IPS-NIHi11 (cell line): ENCODE measurements at places on chromosomes 1 and 21.

DNA sequence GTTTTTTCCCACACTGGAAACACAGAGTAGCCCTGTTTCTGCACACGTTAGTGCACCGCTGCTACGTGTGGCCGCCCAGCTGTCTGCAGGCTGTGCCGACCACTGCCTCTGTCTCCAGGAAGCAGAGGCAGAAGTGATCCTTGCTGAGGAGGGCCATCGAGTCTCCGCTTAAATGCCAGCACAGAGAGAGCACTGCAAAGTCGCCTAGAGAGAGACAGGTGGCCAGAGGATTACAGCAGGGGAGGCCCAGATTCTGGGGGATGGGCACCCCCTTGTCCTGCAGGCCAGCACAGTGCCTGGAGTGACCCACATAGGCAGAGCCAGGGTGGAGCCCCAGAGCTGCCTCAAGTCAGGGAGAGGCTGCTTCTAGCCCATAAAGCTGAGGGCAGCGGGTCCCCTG, 6.1 kb downstream of the TPRG1L start:
- no peak for DNase-seq

DNA sequence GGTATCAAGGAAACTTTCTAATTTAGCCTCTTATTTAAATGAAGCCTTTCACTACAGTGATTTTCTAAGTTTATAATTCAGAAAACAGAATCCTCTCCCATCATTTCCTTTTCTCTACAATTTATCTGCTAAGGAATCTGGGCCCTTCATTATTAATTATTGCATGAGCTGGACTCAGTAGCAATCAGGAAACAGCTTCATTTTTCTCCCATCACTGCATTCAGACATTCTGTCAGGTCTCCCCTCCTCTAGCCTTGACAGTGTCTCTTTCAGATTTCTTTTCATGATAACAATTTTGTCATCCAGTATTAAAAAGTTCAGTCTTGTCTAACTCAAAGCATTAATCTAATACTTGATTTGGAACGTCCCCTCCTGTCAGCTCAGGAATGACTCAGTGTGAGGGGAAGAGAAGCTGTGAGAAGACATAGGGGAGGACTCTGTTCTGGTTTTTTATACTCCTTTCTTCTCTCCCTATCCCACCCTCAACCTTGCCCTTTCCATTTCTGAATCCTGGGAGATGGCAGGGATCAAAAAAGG, 28.1 kb downstream of the SLC44A5 start:
- DNase-seq, result no peak

GRCh38 chr1:28888915-28889314, 25.5 kb upstream of the EPB41 start:
- DNase-seq, result no peak

DNA sequence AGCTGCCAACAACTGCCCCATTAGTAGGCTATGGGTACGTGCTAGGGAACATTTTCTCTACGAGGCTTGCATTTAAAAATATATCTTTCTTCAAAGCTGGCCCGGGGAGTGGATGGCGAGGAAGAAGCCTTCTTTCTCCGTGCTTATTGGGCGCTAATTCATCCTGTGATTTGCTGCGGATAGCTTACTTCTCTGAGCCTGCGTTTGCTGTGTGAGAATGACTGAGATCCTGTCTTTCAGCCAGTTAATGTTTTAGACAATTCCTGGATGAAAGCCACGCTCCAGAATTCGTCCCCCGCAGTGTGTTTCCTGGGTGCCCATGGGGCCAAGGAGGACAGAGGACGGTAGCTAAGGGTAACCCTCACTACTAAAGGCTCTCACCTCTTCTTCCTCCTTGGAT, 57.8 kb upstream of the TARBP1 start:
- no peak for DNase-seq

DNA sequence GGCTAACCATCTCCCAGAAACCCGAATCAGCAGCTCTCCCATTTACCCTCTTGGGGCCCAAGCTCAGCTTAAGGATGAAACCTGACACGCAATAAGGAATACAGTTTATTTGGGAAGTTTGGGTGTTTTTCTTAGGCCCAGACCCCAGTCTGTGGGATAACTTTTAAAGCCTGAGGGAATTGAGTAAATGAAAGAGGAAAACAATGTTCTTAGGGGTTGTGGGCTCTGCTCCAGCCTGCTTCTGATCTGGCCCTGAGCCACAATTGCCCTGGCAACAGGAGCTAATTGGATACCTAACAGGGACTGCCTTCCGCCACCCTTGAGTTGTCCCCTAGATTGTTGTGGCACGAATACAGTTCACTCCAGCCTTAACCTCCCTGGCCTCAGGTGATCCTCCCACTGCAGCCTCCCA, 20.1 kb downstream of the DYRK3 start:
- no peak for DNase-seq

GRCh38 chr21:24316277-24316922, 1290.9 kb downstream of the MRPL39 start:
- no peak for DNase-seq

- peak; percentile 33 for DNase-seq
These were observed 38.8 kb downstream of the FRRS1 start for GRCh38 chr1:99727575-99728185.

- DNase-seq, result no peak
These were observed 25.5 kb downstream of the PCSK9 start for GRCh38 chr1:55064861-55065263.

DNA sequence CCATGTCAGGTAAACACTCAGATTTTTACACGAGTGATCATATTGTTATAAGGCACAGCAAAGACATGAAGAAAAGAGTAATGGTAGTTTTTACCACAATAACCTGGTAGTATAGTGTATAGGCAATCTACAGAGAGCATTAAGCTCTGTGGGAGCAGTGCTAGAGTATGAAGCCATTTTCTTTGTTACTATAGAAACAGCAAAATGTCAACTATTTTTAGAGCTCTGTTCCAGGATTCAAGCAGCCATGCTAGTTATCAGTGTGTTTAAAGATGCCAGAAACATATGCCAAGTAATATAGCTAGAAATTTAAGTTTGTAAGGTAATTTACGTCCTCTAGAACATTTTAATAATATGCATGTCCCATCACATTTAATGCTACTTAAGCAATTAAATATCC, 77.6 kb upstream of the RGS18 start:
- DNase-seq, result no peak

GRCh38 chr1:212234431-212235395, 50.5 kb upstream of the PPP2R5A start:
- peak; percentile 38 for DNase-seq

DNA sequence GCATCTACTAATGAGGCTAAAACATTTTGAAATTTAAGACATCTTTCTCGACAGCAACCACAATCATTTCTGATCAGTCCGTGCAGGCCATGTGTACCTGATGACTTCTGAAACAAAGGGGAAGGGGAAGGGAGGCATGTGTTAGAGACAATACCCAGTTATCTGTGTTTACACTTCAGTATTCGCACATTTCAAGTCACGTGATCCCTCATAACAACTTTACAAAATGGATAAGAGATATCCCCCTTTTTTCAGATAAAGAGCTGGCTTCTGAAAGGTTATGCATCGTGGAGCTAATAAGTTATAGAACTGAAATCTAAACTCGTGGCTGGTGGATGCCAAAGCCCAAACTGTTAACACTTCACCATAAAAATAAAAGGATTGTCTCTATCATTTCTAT, 175.7 kb downstream of the CHRM3 start:
- DNase-seq, result no peak

DNA sequence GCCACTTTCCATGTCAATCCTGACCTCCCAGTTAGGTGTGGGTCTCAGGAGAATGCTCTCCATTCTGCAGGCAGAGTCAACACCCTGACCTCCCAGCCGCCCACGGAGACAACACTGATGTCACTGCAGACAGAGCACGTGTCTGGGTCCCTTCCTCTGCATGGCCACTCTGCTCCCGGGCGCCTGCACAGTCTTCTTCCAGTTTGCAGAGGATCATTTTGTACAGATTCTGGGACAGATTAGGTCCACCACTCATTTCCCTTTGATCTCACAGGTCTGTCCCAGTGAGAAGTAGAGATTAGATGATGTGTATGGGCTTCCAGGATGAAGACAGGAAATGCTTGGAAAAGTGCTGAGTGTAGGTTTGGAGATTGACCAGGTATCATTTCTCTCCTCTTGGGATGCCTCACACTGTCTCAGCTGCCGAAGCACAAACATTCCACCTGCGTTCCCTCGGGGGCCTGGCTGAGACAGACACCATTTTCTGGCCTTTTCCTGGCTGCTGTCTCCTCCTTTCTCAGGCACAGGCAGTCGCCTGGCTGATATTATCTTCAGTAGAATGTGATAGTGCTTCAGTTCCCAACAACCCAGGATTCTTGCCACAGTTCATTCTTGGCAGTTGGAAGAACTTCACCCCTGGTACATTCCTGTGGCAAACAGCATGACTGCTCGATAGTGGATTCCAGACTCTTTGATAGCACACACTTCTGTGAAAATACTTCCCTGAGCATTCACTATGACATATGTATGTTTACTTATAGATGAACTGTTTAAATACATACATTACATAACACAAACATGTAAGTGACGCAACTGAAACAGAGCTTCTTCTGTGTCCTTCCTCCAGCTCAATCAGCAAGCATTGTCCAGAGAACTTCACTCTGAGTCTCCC, 7.9 kb downstream of the MYBPHL start:
- DNase-seq, result no peak

GRCh38 chr1:77271852-77272580, 9.8 kb upstream of the AK5 start:
- DNase-seq, result no peak

- DNase-seq, result no peak
These were observed 35.8 kb upstream of the IFNGR2 start for GRCh38 chr21:33367309-33367973.

- DNase-seq, result no peak
These were observed 301.7 kb upstream of the PROX1 start for GRCh38 chr1:213685992-213686582.

DNA sequence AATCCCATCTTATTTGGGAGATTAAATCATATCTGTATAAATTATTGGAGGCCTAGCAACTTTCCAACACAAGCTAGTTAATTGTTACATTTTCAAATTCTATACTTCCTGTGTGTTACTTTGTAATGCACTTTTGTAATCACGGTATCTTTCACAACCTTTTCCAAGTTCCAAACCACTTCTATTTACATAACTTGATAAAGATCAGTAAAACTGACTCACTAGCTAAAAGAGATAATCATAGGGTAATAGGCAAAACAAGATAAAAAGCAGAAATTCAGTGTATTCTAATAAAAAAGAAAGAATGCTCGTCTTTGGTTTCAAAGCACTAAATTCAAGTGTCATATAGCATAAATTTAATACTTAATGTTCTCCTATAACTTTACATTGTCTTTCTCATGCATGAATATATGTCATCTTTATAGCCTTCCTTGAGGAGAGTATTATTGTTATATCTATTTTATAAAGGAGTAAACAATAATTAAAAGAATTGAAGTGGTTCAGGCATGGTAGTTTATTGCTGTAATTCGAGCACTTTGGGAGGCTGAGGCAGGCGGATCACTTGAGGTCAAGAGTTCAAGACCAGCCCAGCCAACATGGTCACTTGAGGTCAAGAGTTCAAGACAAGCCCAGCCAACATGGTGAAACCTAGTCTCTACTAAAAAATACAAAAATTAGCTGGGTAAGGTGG, 66.4 kb downstream of the RGS13 start:
- no peak for DNase-seq

- no peak for DNase-seq
These were observed 17.0 kb downstream of the HLCS start for GRCh38 chr21:36949171-36950141.

DNA sequence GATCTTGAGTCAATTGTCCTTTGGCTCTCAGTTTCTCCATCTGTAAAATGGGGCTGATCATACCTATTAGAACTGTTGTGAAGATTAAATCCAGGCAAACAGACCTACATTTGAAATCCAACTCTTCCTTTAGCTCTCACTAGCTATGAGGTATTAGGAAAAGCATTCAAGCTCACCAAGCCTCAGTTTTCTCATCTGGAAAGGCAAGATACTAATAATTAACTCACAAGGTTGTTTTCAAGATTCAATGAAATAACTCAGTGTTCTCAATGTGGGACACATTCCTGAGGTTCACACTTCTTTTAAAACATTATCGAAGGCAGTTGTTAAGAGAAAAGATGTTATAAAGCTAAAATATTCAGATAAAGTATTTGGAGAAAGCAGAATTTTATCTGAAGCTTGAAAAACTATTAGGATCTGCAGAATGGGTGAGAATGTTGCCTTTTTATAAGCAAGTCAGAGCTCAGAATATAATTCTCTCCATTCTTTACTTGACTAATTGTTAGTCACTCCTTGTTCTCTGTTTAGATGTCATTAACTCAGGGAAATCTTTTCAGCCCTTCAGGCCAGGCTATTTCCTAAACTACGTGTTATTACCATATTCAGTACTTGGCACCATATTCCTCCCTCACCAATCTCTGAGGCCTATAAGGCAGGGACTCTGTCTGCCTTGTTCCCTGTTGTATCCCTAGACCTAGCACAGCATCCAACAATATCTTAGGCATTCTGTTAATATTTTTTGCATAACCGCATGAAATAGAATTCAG, 72.0 kb upstream of the VAV3 start:
- no peak for DNase-seq

DNA sequence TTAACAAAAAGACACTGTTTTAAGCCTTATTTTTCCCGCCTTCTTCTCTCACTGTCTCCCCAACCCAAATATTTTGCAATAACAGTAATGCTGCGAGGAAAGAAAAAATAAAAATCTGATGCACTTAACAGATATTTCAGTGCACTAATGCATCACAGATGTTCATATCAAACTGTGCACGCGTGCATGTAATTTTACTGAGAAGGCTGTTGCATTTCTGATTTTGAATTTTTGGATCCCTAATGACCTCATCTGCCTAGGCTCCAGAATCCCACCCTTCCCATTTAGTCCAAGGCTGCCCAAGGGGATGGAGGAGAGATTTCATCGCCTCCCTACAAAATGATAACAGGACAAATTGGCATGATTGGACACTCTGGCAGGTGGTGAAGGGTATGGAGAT, 5.5 kb downstream of the TRABD2B start:
- DNase-seq, result no peak

GRCh38 chr1:70487910-70488665, 77.0 kb downstream of the CTH start:
- DNase-seq, result peak; percentile 65

DNA sequence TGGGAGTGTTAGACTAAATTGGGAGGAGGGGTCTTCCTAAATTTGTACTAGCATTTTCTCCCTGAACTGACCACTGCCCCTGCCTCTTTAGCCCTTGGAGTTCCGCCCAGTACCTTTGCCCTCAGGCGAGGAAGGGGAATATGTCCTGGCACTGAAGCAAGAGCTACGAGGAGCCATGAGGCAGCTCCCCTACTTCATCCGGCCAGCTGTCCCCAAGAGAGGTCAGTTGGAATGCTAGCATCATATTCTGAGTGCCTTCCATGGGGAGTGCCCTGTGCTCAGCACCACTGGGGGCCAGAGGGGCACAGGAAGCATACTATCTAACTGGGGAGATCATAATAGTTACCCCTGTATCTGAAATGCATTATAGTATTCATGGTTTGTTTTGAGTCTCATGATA, 10.7 kb downstream of the POLR3GL start:
- no peak for DNase-seq
